GM10248 (cell line): ENCODE measurements at places on chromosomes 5 and 9.

GRCh38 chr9:85258823-85259370 is 482.9 kb downstream of the AGTPBP1 start:
- DNase-seq, result peak; percentile 59

DNA sequence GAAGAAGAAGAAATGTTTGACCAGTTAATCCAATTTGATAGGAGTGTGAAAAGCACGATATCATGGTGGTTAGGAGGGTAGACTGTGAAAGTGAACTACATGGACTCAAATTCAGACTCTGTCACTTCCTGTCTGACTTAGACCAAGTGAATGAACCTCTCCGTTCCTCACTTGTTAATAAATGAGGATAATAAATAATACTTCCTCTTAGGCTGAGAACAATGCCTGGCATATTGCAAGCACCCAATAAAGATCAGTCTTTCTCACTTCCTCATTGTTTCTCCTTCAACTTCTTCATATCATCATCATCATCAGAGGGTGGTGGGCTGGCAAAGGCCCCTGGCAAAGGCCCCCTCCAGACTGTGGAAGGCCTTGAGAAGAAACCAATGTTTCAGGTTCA is 148.7 kb downstream of the CDK5RAP2 start:
- no peak for DNase-seq

- DNase-seq, result peak; percentile 31
Observed at GRCh38 chr5:154273028-154273617, 82.6 kb downstream of the GALNT10 start.

GRCh38 chr5:21644032-21644431 is 1209.1 kb downstream of the CDH12 start:
- no peak for DNase-seq

DNA sequence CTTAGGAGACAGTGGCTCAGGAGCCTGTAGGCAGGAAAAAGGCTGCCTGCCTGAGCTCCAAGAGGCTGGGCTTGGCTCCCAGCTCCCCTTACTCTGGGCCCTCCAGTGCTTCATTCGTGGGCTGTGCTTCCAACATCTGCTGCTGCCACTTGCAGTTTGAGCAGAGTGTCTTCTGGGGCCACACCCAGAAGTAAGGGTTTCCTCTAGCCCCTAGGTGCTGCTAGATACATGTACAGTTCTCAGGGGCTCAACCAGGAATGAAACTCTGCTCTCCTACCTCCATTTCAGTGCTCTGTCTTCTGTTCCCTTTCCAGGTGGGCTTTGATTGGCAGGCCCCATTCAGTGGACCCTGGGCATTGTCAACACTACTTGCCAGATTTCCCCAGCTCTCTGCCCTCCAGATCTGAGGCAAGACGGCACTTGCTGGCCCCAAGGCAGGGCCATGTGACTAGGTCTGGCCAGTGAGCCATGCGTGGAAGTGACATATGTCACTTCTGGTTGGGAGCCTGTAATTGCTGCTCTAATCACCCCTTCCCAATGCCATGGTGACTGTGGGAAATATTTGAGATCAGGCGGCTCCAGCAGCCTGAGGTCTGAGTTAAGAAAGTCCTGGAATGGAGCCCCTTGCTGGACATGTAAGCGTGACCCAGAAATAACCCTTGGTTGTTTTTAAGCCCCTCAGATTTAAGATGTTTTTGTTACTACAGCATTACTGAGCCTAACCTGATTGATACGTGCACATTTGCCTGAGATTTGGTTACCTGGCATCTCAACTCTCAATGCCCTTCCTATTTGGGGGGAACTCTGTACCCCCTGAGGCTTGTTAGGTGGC is 9.4 kb upstream of the BOD1 start:
- DNase-seq, result peak; percentile 52

DNA sequence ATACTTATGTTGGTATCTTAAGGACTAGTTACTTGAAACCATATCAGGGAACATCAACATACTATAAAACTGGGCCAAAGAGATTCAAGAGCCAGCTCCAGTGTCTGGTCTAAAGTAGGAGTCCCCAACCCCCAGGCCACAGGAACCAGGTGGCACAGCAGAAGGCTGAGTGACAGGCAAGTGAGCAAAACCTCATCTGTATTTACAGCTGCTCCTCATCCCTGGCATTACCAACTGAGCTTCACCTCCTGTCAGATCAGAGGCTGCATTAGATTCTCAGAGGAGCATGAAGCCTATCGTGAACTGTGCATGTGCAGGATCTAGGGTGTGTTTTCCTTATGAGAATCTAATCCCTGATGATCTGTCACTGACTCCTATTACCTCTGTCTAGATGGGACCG is 581.6 kb upstream of the CDH9 start:
- DNase-seq, result no peak

DNA sequence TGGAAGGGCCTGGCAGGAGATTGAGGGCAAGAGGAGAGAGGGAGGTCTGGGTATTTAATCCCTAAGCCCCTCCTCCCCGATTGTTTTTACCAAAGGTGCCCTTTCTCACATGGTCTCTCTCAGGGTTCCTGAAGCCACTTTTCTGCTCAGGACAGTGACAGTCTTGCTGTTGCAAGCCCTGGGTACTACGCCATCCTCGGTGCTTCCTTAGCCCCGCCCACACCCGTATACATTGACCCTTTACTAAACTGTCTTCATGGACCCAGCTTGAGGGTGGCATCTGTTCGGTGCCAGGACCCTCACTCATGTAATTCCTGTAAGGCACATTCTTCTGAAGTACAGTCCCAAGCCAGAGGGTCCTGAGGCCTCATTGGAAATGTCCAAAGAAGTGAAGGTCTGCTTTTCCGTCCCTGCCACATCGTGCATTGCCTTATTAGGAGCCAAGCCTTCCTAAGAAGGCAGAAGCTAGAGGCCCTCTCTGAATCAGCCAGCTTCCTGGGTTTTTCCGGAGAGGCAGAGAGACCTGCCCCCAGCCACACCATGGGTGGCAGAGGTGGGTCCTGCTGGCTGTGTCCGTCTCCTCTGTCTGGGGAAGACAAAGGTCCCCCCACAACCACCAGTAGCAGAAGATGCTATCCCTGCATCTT is 1.9 kb upstream of the SH3PXD2B start:
- no peak for DNase-seq

DNA sequence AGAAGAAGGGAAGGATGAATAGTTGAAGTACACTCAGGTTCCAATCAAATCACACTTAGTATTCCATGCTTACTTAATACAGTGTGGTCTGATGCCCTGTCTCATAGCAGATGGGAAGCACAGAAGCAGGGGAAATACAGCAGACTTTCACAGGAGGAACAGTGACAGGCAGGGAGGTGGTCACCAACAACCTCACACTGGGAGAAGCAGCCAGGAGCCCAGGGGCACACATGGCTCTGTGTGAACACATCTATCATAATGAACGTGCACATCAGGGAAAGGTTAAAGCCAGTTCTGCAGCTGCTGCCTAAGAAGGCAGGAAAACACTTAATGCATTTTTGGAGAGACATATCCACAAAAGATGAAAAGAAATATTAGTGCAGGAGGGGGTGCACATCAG is 312.3 kb downstream of the MED10 start:
- DNase-seq, result no peak

GRCh38 chr9:84339962-84340361 is 596 bp downstream of the SLC28A3 start:
- no peak for DNase-seq

GRCh38 chr9:108323615-108324014 is 532.2 kb downstream of the ACTL7B start:
- DNase-seq, result no peak

DNA sequence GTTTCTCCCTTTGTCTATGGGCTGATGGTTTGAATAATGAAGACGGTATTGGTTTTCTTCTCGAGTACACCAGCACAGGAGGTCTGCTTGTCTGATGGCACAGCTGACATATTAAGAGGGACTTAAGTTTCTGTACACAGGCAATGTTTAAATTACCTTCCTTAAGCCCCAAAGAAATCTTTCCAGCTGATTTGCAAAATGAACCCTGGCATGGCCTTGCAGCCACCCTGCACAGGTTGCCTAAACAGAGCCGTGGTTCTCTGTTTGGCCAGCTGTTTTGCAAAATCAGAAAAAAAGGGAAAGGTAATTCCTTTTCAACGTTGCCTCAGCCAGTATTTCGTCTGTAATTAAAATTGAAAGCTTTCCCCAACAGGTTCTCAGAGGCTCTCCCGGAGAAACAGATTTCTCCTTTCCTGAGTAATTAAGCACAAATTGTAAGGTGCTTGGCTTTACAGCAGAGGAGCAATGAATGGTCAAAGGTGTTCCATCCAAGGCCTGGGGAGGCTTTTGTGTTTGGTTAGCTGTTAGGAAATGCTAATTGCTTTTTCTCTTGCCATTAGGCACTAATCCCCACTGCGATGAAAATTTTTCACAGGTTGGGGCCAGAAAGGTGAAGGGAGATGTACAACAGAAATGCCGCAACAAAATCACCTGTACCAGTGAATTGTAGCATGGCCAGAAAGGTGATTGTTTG is 138.9 kb downstream of the RASEF start:
- no peak for DNase-seq

DNA sequence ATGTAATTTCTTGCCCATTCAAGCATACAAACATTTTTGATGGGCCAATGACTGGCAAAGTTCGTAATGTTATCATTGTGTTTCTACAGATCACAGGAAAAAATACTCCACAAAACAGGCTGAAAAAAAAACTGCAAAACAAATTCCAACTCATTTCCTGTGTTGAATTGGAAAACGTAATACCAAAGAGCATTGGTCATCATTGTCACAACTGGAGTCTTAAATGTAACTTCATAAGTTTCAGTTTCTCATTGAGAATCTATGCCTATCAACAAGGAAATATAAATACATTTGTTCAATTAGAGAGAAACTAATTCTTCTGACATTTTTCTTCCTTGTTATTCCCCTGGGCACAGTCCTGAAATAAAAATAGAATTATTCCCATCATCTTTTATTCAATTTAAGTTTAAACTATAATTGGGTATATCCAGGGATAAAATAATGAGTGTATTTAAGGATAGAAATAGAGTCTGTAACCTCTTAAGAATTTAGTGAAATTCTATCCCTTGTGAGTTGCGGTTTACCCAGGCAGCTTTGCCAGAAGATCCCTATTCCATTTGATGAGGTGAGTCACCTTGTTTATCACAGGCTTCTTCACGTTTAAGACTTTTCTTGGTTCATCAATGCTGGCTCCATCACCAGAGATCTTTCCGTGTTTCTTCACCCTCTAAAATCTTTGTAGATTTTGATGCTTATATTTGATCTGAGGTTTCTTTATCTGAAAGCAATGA is 112.7 kb upstream of the ITGA1 start:
- no peak for DNase-seq

- DNase-seq, result no peak
Observed at GRCh38 chr9:111898331-111899096, 1.9 kb downstream of the UGCG start.

DNA sequence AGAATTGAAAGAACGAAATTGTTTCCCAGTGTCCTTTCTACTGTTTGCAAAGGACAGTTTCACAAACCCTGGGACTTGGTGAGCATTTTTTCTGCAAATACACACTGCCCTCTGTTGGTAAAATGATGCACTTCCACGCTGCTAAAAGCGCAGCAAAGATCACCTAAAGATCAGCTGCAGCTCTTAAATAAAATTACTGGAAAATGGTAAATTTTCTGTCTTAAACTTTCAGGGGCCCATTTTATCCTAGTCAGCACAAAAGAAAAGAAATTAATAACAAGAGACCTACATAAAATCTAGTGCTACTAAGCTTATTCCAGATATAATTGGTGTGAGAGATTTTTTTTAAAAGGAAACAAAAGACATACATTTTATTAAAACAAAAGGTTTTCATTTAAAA is 566.0 kb downstream of the CAAP1 start:
- DNase-seq, result peak; percentile 21

DNA sequence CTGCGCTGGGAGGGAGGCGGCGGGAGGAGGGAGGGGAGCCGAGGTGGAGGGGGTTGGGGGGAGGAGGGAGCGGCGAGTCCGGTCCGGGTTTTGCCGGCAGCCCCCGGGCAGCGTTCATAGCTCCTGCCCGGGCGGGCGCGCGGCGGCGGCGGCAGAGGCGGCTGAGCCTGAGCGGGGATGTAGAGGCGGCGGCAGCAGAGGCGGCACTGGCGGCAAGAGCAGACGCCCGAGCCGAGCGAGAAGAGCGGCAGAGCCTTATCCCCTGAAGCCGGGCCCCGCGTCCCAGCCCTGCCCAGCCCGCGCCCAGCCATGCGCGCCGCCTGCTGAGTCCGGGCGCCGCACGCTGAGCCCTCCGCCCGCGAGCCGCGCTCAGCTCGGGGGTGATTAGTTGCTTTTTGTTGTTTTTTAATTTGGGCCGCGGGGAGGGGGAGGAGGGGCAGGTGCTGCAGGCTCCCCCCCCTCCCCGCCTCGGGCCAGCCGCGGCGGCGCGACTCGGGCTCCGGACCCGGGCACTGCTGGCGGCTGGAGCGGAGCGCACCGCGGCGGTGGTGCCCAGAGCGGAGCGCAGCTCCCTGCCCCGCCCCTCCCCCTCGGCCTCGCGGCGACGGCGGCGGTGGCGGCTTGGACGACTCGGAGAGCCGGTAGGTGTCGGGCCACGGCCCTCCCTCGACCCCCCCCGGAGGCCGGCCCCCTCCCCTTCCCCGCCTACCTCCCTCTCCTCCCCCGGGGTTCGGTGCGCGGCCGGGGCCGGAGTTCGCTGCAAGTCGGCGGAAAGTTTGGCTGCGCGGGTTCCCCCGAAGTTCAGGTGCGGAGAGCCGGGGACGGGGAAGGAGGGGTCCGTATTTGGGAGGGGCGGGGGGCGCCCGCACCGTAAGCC is at the start of gene CXXC5:
Gene CXXC5, plus strand, starts transcription at position 145 of the 877 bp plus-strand sequence. CDS start 32,175 bp downstream, outside the sequence.
- peak; percentile 85 for DNase-seq

- no peak for DNase-seq
Observed at GRCh38 chr5:33238826-33239695, 201.7 kb upstream of the TARS1 start.

DNA sequence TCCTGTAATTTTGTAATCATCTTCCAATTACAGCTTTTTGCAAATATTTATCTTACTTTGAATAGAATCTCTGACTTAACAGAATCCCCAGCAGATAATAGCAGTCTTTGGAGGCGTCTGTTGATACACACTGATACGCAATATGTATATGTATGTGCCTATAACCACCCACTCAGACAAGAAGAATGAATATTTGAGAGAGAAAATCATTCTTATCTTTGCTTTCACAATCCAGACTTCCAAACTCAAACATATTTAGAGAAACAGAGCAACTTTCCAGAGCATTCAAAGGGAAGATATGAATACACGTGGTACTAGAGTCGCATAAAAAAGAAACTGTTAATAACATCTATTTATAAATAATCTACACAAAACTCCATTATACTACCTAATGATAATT is 6.1 kb downstream of the RORB start:
- no peak for DNase-seq
